ENCODE measurements at places on chromosomes 12 and 14.
A peak's percentile ranks its signal among the peaks of the same experiment; 100 is the strongest.

GRCh38 chr14:24595073-24595808, 14.2 kb downstream of the GZMH start:
- no peak for DNase-seq

DNA sequence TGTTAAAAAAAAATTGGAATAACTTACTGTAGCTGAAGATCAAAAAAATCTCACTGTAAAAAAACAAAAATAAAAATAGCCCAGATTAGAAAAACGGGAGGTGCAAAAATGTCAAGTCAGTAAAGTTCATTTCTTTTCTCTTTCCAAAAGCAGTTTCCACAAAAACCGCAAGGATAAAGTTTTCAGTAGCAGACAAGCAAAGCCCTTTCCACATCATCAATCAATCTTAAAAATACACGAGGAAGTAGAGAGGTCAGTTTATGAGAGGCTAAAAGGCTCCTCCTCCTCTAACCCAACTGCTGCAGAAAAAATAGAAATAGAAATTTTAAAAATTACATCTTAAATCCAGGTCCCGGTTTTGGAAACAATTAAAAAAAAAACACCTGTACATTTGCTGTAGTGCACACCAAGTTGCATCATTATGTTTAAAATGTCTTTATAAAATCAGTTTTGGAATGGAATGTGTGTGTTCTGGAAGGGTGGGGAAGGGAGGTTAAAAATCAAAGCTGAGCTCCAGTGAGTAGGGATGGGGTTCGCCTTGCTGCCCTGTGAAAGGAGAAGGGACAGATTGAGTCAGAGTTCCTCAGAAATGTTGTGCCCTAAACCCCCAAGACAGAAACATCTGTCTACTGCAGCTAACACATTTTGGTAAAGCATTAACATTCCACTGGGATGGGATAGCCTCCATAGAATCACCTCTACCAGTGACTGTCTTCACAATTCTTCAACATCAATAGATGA, 5.8 kb downstream of the HNRNPC start:
- DNase-seq = peak; percentile 55

DNA sequence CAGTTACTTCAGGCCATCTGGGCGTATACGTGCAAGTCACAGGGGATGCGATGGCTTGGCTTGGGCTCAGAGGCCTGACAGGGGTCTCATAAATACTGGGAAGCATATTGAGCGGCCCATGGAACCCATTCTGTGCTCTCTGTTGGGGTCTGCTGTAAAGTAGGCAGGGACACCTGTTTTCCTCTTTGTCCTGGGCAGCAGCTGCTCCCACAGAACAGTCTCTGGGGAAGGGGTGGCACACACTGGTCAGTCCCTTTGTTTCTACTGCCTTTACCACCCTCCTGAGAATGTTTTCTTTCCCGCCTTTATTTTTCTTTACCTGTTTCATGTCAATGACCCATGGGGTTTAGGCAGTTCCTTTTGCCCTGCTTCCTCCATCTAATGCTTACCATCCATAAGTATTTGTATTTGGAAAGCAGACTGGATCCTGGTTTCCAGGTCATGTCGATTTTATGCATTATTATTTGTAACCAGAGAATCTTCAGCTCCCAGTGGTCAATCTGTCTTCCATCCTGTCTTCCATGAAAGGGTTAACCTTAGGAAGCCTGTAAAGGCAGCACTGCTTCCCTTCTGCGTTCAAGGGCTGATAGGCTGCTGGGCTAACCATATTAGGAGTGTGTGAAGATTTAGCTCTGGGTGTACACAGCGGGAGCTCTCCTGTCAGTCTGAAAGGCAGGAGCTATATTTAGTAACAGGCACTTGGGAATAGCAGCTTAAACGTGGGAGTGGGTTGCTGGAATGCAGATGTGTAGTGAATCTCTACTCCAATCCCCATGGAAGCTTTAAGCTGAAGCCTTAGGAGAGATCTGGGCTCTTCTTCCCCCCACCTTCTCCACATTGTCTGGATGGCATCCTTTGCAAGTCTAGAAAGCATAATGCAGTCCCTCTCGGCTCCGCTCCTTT, 124.0 kb downstream of the DYRK2 start:
- peak; percentile 82 for DNase-seq

GRCh38 chr12:65074932-65075331, 46.2 kb downstream of the WIF1 start:
- no peak for DNase-seq

GRCh38 chr12:121326996-121327674, 25.1 kb downstream of the ANAPC5 start:
- DNase-seq = no peak

DNA sequence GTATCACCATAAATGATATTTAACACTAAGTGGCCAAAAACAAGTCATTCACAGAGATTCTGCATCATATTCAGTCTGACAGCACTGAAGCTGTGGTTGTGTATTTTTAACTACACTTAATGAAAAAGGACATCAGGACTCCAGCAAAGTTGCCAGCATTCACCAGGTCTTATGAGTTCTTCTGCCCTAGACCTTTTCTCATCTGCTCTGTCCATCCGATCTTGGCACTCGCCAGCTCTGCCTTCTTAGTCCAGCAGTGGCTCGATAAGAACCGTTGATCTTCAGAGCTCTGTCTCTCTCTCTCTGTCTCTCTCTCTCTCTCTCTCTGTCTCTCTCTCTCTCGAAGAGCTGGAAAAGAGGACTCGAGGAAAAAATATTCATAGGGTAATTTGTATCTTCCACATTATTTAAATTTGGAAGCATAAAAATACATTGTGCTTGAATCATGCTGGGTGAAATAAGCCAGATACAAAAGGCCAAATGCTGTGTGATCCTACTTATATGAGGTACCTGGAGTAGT, 232.2 kb downstream of the FBXL14 start:
- no peak for DNase-seq

GRCh38 chr12:13900718-13901117, 80.7 kb downstream of the GRIN2B start:
- DNase-seq = no peak

DNA sequence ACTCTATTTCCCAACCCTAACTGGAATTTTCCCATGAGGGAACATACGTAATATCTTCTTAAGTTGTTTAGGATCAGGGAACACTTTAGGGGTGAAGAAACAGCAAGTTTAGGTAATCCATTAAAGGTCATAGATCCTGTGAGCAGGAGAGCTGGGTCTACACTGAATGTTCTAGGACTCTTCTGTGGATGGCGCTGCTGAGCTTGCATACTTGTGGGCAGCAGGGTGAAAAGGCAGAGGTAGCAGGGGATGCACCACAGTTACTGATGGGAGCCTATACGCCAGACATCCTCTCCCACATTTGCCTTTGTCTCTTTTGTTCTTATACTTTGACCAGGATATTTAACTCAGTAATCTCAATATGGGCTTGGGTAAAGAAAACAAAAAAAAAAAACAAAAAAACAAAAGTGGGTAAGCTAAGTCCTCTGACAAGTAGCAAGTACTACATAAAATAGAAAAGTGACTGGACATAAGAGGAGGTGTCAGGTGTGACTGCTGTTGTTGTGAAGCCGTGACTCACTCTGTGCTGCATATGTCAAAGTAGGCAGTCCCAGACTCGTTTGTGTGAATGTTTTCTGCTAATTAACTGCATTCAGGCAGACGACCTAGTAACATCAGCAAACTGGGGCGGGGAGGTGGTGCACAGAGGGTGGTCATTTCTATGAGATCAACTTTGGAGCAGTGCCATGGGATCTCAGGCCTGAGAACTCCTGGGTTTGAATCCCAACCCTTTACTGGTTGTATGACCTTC, 31.6 kb downstream of the NEUROD4 start:
- DNase-seq = no peak

- DNase-seq = peak; percentile 30
Measured at GRCh38 chr14:94322648-94323570, at the start of gene SERPINA6. Gene SERPINA6 (minus strand): TSS chr14:94323336. CDS start chr14:94314648, 8,688 bp downstream.

- DNase-seq = no peak
Measured at GRCh38 chr12:70258605-70259403, 15.6 kb downstream of the CNOT2 start.

DNA sequence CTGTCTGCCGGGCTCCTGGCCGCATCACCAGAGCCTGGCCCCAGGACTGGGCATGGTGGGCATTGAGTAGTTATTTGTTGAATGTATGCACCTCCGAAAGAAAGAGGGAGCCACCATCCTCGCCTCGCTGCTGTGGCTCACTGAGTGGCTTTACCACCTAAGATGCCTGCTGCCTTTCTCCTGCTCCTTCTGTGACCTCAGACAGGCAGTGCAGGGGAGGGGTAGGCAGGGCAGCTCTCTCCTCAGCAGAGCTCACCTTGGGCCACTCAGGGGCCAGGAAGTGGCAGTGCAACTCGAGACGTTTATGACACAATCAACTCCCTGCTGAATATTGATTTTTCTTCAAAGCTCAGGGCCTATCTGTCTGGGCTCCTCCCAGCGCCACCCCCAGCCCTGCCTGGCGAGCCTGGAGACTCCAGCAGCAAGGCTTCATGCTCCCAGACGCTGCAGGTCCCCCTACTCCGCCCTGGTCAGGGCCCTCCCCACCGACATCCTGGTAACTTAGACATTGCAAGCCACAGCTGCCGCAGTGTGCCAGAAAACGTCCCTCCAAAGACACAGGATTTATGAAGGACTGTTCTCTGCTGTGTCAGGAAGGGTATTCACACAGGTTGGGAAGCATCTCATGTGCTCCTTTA, 84.3 kb upstream of the DIO3 start:
- DNase-seq = no peak

DNA sequence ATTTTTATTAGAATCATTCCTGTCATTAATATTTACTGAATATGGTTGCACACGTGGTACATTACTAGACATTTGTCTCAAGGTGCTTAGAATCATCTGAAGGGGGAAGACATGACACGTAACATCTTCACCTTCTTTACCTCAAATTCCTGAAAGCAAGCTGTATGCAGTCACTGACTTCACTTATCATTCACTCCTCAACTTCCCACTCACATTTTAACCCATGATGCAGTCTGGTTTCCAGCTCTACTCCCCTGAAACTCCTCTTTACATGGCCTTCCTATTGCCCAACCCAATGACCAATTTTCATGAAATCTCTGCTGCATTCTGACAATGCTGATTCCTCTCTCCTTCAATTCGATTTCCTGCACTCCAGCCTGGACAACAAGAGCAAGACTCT, 5.8 kb upstream of the PSMC6 start:
- DNase-seq = no peak

- DNase-seq = no peak
Measured at GRCh38 chr14:29806124-29806517, 121.5 kb downstream of the PRKD1 start.

GRCh38 chr12:1657688-1658087, 28.7 kb downstream of the WNT5B start:
- DNase-seq = no peak

- DNase-seq = peak; percentile 82
Measured at GRCh38 chr14:52094546-52095271, 25.9 kb upstream of the NID2 start.

GRCh38 chr12:108457006-108457733, 57.9 kb upstream of the FICD start:
- DNase-seq = peak; percentile 50

- no peak for DNase-seq
Measured at GRCh38 chr14:65106736-65107135, 4.4 kb upstream of the MAX start.

GRCh38 chr12:105083551-105084105, 630 bp downstream of the ALDH1L2 start:
- peak; percentile 90 for DNase-seq

DNA sequence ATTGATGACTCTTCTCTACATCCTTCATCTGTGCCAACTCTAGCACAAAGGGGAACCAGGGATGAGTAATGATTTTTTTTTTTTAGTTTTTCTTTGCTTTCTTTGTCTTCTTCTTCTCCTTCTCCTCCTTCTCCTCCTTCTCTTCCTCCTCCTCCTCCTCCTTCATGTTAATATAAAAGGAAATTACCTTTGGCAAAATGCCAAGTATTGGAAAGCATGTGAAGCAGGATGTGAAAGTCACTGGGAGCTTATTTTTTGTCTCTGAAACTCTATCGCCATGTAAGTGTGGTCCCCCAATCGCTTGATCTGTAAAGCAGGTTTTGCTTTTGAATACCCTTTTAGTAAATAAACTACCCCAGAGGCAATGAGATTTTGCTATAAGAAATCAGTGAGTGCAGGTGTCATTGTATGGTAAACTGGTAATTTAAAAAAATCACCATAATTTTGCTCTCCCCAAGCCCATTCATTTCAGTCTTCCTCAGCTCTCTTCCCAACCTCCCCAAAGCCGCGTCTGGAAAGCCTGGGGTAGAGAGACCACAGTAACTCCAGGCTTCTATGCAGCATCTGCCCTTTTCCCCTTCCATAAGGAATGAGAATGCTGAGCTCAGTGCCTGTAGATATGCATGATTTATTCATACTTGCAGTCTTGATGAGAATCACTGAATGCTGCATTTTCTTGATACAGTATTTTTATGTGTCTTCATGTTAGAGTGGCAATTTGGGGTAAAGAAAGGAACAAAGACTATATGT, 388.7 kb downstream of the TMEM117 start:
- DNase-seq = no peak

- no peak for DNase-seq
Measured at GRCh38 chr12:89138048-89138852, 214.1 kb downstream of the DUSP6 start.

- peak; percentile 39 for DNase-seq
Measured at GRCh38 chr12:5872745-5873144, 72.3 kb downstream of the ANO2 start.

GRCh38 chr12:91073426-91073825, 15.6 kb upstream of the KERA start:
- DNase-seq = no peak

DNA sequence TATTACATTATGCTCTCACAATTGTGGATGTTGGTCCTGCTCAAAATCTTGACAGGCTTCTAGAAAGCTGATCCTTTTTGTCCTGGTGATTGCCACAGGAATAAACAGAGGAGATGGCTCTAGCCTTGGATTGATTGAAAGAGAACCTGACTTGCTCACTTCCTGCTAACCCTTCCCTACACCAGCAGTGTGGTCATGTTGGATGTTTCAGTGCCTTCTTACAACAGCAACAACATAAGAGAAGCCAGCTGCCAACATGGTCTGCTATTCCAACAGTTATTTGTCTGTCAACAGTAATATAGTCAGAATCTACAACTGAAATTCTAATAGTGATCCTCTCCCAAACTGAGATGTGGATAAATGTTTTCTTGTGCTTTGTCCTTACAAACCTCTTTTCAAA, 311.6 kb upstream of the DIO2 start:
- DNase-seq = peak; percentile 37

- no peak for DNase-seq
Measured at GRCh38 chr12:45464699-45465098, 248.8 kb downstream of the ANO6 start.

DNA sequence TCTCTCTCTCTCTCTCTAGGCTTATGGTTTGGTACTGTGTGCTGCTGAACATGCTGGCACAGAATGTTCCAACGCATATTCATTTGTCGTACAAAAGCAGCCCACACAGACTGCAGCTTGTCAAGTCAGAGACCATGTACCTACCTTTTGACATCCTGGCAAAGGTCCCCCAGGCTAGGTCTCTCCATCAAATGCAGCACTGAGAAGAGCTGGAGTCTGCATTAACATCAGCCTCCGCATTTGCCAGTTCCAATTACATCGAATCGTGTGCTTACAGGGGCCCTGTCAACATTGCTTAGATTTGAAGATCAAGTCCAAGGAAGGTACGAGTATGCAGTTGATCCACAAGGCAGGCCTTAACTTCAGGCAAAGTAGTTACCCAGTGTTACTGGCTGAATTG, 47.9 kb downstream of the GPR135 start:
- no peak for DNase-seq

GRCh38 chr12:76101739-76102385, 17.4 kb upstream of the NAP1L1 start:
- no peak for DNase-seq
